ENCODE measurements at places on chromosomes 5 and 9.

- no peak for DNase-seq
Measured at GRCh38 chr5:51632793-51633192, 249.5 kb downstream of the ISL1 start.

DNA sequence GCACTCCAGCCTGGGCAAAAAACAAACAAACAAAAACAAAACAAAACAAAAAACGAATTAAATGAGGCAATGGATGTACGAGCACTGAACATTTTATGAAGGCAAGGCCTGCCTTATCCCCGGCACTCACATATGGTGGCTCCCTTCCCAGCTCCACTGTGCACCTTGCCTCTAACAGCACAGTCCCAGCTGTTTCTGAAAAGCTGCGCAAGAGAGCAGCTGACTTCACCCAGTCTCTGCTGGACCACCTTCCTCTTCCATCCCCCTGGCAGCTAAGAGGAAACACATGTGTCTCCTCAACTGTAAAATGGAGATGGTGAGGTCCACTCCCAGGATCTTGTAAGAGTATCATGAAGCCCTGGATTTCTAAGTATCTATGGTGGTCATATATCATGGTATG, 100.7 kb downstream of the KLF4 start:
- DNase-seq = no peak

DNA sequence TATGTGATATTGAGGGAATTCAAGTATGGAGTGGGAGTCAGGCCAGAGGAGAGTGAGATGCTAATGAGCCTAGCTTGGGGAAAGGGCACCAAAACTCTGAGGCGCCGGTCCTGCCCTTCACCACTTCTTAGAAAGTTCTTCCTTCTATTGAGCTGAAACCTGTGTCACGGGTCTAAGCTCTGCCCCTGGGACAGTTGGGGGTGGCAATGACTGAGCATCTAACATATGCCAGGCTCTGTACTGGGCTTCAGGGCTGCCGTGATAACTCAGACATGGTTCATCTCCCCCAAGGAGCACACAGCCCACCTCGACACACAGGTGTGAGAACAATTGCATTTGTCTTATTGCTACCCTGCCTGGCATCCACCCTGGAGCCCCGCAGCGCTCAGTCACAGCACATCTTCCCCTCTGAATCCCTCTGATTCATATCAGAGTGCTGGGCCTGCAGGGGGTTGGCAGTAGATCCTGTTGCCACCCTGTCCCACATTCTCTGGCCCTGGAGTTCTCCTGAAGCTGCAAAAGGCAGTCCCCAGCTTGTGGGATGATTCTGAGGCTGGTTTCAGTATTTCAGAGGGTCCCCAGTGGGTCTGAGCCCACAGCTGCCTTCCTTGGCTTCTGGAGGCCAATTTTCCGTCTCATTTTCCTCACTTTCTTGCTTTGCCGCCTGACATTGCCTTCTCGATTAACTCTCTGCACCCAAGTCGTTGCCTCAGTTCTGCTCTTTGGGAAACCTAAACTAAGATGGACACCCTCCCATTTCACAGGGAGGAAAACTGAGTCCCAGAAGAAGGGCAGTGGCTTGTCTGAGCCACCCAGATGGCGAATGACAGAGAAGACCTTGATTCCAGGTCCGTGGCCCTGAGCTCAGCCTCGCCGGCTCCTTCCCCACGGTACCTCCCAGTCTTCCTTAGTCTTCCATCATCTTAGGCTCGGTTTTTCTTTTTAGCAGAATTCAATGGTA, 42.5 kb downstream of the ALG2 start:
- DNase-seq = no peak

GRCh38 chr5:158117467-158118160, 258.7 kb upstream of the CLINT1 start:
- no peak for DNase-seq

DNA sequence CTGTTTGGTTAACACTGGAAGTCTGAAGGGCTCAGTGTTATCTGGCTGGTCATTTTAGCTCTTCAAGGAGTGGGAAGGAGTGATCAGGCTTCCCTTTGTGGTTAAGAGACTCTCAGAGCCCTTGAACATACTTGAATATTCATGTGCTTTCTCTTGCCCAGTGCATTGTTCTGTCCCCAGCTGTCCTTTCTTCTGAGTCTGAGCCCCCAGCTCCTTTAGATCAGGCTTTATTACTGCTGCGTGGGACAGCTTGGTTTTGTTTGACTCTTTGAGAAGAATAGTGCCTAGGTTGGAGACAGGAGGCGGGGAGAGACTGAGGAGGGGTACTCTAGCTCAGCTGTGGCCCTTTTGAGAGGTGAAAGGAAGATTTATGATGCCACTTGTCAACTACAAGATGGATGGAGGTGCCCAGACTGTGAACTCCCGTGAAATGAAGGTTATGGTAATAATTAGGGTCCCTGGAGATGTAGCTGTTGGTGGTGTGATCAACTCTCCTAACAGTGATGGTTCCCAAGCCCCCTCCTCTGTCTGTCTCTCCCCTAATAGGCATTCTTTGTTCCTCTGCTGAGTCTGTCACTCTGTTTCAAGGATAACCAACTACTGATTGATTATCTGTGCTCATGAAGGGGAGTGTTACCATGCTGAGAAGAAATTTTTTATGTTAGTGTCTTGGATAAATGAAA, 83.1 kb upstream of the GLRA1 start:
- no peak for DNase-seq

DNA sequence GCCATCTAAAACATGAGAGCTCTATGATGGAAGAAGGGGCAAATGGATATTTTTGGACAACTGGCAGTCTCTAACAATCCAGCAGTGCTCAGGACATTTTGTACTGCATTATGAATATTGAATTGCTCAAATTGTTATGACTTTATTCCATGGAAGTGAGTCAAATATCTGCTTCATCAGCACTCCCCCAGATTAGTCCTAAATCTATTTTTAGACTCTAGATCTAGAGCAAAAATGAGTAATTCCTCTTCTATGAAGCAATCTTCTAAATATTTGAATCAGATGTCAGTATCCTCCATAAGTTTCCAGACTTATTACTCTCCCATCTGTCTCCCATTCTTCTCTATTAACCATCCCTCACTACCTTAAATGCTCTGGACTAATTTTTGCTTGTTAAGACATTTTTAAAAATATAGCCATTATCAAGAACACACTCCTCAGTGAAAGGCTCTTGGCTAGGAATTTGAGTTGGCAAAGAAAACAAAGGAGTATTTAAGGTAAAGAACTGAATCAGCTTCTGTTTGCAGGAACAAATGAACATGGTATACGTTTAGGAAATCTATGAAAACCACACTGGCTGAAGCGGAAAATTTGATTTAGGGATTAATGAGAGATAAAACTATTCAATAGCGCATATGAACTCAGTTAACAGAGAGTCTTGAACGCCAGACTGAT, 300.9 kb downstream of the MCTP1 start:
- no peak for DNase-seq

DNA sequence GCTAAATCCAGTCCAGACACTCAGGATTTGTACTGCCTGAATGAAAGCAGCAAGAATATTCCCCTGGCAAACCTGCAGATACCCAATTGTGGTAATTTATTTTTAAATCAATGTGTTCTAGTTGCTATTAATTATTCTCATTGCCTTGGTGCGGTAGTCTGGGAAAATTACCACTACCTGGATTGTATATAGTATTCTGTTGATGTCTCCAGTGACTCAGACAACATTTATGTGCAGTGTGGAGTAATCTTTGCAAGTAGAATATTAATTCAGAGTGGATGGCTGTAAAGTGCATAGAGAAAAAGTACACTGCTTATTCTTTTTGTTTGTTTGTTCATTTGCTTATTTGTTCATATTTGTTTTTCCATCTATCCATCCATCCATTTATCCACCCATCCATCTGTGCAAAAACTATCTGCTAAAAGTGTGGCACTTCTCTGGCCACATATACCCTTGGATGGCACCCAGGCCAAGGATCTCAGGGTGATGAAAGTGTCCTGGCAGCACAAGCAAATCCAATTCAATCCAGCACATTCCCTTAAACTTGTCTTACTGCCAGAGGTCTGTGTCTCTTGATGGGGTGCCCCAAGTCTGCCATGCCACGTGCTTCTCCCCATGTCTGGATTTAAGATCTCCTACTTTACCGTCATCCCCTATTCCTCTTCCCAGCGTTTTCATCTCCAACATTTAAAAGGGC, 41.3 kb downstream of the NTRK2 start:
- no peak for DNase-seq

GRCh38 chr9:110971234-110971633, 67.0 kb downstream of the LPAR1 start:
- no peak for DNase-seq

DNA sequence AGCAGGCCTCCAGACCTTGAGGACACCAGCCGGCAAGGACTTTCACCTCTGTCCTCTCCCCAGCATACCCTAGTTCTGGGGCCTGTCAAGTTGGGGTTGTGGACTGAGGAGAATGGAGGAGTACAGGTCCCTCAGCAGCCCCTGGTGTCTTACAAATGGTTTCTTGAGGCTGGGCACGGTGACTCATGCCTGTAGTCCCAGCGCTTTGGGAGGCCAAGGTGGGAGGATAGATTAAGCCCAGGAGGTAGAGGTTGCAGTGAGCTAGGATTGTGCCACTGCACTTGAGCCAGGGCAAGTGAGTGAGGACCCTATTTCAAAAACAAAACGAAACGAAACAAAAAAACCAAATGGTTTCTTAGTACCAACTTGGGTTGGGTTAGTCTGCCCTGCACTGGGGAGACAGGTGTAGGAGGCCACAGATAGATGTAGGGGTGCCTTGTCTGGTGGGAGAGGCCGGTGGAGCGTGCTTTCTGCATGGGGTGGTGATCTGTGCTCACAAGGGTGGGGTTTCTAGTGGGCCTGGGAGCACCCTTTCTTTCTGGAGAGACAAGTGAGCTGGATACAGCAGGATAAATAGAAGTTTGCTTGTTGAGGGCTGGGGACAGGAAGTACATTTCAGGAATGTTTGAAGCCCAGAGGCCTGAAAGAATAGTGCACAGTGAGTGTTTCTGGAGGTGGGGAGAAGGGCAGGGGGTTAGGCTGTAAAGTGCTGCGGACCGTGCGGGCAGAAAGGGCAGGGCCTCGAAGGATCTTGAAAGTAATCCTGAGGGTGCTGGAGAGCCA, 37.7 kb upstream of the PSD2 start:
- no peak for DNase-seq

DNA sequence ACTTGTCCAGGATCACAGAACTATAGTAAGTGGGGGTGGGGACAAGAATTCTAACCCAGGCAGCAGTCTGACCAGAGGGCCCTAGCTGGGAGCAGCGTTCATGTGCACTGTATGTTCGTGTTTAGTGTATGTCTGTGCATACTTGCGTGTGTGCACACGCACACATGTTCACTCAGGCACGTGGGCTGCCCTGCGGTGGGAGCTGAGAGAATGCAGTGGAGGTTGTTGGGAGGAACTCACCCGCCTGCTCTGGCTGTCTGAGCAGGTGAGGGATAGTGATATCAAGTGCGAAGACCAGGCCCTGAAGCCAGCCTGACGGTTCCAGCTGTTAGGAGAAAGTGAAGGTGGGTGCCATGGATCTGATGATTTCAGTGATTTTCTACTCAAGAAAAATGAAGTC, 942 bp downstream of the DCANP1 start:
- DNase-seq = no peak

GRCh38 chr5:82405161-82405560, 127.0 kb upstream of the RPS23 start:
- no peak for DNase-seq

GRCh38 chr5:139675213-139675612, 27.1 kb downstream of the CXXC5 start:
- no peak for DNase-seq

GRCh38 chr5:72064801-72065570, 42.3 kb upstream of the MAP1B start:
- no peak for DNase-seq

DNA sequence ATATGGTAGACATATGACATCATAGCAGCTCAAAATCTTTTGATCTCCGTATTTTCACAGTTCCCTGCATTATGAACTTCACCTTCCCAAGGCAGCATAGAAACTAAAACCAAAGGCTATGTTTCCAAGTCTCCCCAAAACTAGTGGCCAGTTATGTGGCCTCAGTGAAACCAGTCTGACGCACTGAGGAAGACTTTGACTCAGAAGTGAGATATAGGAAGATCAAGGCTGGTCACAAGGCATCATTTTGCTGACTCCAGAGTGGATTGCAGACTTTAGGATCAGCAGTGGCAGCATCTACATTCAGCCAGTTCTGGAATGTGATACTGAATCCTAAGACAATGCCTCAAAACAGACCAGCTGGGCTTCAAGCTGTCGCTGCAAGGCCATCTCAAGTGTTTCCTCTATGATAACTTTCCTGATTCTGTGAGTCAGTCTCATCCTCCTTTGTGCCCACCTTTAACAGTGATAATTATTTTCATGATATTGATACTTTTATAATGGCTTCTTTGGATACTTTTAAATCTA, 34.4 kb upstream of the ELL2 start:
- no peak for DNase-seq

DNA sequence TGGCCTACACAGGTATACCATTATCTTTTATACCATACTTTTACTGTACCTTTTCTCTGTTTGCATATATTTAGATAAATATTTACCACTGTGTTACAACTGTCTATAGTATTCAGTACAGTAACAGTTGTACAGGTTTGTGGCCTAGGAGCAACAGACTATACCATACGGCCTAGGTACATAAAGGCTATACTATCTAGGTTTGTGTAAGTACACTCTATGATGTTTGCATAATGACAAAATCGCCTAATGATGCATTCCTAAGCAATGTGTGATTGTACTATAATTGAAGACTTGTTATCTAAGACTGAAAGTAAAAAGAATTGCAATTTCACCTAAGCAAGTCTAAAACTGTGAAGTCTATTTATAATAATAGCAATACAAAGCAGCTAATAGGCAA, 3.9 kb downstream of the C9orf72 start:
- no peak for DNase-seq

DNA sequence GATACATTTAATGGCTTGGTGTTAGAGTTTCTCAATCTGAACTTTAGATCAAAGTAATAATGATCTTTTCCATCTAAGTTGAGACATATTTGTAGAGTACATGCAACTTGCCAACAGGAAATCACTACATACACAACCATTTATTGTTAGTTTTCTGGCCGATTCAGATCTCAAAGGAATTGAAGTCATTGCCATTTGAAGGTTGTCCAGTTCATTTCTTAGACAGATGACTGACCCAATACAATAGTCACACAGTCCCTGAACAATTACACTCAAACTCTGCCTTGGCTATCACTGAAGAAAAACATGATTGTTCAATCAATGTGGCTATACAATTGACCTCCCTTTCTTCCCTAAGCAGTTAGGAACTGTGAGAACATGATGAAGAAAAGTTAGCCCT, 753.2 kb upstream of the RIOK2 start:
- DNase-seq = no peak

- DNase-seq = no peak
Measured at GRCh38 chr5:72618708-72619107, 111.5 kb upstream of the ZNF366 start.

DNA sequence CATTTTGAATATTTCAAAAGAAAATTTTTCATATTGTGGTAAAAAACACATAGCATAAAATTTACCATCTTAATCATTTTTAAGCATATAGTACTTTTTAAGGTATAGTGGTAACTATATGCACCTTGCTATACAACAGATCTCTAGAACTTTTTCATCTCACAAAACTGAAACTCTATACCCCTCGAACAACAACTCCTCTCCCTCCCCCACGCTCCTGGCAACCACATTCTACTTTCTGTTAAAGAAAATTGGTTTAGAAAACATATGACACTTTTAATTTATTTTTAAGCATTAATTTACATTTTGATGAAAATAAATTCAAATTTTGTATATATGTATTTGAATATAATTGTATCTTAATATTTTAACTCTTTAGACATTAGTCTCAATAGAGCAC, 147.2 kb upstream of the EFNA5 start:
- DNase-seq = no peak

GRCh38 chr5:178869577-178869976, 9.8 kb downstream of the ZNF354B start:
- DNase-seq = no peak

- no peak for DNase-seq
Measured at GRCh38 chr5:139147483-139148087, 50.6 kb downstream of the SIL1 start.

All from T-helper 1 cell (primary cell).